ENCODE measurements at places on chromosomes 2 and 18.

GRCh38 chr2:96806468-96807126 is 9.5 kb upstream of the CNNM3 start:
- no peak for DNase-seq

DNA sequence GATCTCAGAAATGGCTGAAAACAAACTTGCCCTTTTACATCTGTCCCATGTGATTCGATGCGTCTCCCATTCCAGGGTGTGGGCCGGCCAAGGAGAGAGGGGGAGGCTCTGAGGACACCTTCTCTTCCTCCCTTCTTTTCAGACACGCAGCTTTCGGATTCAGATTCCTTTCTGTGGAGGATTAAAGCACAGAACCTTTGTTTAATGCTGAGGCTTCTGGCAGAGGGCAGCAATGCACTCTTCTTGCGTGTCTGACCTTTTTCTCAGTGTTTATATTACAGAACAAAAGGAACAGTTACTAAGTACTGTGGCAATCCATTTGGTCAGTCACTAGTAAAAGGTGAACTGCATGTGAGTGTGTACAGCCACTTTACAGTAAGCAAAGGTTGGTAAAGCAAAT is 268.9 kb upstream of the CCDC68 start:
- DNase-seq: no peak

DNA sequence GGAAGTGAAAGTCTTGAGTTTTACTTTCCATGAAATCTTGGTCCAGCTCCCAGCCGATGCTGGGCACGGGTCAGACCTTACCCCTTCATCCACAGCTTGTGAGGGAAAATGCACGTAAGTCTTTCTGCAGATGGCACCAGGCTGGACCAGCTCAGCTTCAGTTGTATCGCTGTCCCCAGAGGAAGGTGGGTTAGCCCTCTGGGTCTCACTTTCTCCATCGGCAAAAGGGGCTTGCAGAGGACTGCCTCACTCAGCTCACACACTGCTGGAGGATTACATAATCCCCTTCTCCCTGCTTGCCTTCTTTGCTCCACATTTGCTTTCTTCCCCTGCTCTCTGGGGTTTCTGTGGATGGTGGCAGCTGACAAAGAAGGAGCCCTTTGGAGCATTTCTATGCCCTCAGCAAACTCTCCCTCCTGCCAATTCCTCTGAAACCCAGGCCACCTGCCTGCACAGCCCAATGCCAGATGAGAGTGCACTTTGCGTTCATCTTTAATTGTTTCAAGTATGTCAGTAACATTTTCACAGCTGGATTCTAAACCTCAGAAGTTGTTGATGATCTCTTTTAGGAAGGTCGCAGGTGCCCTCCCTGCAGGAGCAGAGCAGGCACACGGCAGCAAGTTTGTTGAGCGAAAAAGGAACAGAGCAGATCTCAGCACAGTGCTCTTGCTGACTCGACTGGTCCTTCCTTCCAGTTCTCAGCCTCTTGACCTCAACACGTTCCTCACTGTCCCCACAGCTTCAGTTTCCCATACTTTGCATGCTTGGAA is 155.6 kb upstream of the GLI2 start:
- no peak for DNase-seq

- DNase-seq: no peak
Observed at GRCh38 chr18:29594493-29594892, 1417.6 kb upstream of the CDH2 start.

GRCh38 chr2:5076599-5076998 is 615.6 kb upstream of the SOX11 start:
- no peak for DNase-seq

GRCh38 chr2:176646033-176646615 is 376.9 kb downstream of the MTX2 start:
- DNase-seq: no peak

DNA sequence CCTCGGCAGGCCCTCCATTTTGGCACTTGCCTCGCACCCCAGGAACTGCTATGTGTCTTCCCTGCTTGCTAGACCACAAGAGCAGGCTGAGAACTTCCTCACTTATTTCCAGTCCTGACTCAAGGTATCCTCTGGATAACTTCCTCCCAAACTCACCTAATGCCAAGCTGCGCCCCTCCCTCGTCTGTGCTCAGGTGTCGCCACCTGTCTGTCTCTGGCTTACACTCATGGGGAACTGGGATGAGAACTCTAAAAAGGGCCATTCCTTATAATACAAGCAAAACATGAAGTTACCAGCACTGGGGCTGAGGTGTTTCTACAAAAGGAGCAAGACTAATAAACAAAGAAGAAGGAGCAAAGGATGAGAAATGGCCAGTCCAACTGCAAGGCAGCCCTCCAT is 191.5 kb upstream of the RMP24 start:
- DNase-seq: no peak

DNA sequence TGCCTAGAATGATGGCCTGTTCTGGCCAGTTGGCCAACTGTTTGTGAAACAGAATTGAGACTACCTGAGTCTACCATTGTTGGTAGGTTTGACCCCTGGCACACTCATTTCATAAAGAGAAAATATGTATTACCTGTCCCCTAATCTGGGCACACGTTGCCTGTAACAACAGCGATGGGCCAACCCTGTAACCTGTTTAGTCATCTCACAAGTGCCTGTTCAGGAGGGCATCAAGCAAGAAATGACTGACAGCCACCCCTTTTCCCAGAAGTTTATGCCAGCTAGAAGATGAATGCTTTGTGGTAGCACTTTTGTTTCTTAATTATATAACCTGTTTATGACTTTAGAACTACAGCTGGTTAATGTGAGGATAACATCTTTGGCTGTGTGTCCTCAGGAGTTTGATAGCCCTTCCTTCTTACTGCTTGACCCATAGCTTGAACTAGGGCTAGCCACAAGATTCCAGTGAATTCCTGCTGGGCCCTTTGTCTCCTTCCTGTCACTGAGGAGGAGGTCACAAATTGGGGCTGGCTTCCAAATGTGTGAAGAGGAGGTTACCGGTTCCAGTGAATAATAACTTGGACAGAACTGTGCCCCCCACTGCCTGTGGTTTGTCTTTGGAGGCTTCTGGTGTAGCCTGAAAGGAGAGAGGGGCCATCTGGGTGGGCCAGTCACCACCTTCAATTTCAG is 273.9 kb upstream of the EPAS1 start:
- DNase-seq: no peak

GRCh38 chr18:26544451-26544850 is 3.9 kb downstream of the KCTD1 start:
- DNase-seq: no peak
